ENCODE measurements at places on chromosomes 5 and 9. TPM values are rescaled to one million over a fixed set of nuclear protein-coding genes. Genes with fewer than 3 reads are reported as not detected.

Gene HEMGN
- total RNA-seq: not detected

Gene SIGMAR1
- 23.1 TPM for total RNA-seq

Gene LHFPL2
- 5.4 TPM for total RNA-seq

DNA sequence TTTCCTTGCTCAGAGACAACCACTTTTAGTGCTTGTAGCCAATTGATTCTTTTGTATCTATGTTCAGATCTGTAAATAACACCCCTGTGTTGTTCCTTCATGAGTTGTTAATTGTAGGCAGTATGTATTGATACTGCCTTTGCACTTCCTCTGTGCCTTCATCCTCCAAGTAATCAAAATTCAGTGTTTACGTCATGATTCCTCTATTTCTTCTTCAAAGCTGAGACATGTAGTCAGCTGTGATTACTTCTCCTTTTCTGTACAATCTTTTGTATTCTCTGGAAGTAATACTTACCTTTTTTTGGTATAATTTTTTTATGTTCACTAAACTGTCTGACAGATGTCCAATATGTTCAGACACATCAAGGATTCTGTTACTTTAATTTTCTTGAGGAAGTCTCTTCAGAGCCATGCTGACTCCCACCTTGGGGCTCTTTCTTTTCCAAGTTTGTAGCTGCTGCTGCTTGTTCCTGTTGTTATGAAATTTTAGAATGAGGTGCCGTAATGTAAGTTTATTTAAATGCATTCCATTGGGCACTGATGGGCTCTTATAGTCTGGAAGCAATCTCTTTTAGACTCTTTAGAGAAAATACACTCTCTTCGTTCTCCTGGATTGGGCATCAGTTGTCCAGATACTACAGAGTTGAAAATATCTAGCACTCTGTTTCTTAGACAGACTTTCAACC, 30.5 kb upstream of the LRRC70 start:
- DNase-seq: no peak

- peak; percentile 14 for DNase-seq
Observed at GRCh38 chr9:114286146-114286679, 36.7 kb upstream of the ORM1 start.

GRCh38 chr9:7730164-7730445, 69.5 kb downstream of the DMAC1 start:
- DNase-seq: no peak

DNA sequence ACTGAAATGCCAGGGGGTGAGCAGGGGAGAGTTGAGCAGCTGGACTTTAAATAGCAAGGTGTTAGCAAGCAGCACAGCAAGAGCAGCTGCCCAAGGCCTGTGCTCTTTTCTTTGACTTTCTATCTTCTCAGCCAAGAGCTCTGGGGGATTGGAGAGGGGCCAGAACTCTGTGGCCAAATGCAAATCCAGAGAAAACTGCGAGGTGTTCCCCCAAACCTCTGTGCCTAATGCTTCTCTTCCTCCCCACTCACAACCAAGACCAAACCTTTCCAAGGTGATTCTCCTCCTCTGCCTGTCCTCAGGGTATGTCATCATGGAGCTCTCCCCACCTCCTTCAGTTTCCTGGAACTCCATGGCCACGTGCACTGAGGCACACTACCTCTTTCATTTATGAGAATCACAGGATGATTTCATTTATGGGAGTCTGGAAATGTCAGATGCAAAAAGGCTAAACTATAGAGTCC, 118.7 kb upstream of the WWC1 start:
- no peak for DNase-seq

GRCh38 chr9:22142671-22143070, 133.6 kb upstream of the CDKN2B start:
- DNase-seq: no peak

DNA sequence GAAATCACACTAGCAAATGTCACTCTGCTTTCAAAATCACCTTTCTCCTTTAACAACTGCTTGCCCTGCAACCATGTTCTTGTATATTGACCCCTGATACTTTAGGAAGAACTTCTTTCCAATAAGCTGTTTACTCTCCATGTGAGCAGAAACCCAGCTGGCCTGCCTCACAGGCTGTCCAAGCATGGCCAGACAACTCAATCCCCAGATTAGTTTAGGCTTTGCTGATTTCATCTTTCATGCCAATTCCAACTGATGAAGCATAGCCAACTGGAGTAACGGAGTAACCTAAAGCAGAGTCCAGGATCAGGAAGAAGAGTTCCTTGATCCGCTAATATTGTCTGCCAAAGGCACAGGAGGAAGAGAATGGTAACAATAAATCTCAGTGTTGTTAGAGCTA, 56.7 kb upstream of the HTR1A start:
- no peak for DNase-seq
